ENCODE measurements at places on chromosomes 7 and 10. TPM values are rescaled to one million over a fixed set of nuclear protein-coding genes. Genes with fewer than 3 reads are reported as not detected.

DNA sequence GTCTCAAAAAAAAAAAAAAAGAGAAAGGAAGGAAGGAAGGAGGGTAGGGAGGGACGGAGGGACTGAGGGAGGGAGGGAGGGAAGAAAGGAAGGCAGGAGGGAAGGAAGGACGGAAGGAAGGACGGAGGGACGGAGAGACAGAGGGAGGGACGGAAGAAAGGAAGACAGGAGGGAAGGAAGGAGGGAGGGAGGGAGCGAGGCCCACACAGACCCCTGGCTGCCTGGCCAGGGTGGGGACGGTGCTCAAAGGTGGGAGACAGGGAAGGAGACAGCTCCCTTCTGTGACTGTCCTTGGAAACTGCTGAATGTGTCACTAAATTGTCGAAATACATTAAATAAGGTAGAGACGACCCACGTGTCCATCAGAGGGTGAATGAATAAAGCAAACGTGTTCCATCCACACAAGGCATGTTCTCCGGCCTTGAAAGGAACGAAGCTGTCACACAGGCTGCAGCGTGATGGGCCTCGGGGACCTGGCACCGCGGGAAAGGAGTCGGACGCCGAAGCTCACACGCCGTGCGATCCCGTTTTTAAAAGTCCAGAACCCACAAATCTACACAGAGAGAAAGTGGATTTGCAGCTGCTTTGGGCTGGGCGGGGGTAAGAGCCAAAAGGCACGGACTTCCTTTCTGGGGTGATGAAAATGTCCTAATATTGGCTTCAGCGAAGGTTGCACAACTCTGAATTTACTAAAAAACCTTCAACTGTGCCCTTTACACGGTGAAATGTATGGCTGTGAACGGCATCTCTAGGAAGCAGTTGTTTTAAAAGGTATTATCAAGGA is 23.3 kb downstream of the ADAP1 start:
- no peaks in the 10 kb centered on the region for H3K36me3 ChIP-seq
- no peak for DNase-seq
- H3K4me3 ChIP-seq = no peak overlapping the region
- no peak overlapping the region for H3K27ac ChIP-seq

DNA sequence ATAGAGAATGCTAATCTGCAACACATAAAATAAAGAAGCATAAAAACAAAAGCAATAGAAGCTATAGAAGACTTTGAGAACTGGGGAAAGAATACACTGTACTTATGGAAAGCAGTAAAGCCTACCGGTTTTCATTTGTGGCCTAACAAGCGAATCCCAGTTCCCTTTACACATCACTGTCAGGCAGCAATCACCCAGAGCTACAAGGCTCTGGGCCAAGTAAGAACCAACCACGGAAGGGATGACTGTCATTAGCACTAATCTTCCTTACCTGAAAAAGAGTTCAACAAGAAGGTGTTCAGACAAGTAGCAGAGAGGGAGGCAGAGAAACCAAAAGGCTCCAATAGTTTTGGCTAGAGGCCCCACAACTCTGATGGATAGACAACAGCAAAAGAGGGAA is 15.0 kb downstream of the CCDC6 start:
- H3K27ac ChIP-seq = no peak overlapping the region
- peaks cover 45% of the 10 kb centered on the region for H3K4me1 ChIP-seq
- no peak overlapping the region for H3K4me3 ChIP-seq
- H3K36me3 ChIP-seq = no peaks in the 10 kb centered on the region
- DNase-seq = no peak

Gene STEAP1
- total RNA-seq = 16.7 TPM

- H3K4me3 ChIP-seq = no peak overlapping the region
- no peak for DNase-seq
- no peaks in the 10 kb centered on the region for H3K4me1 ChIP-seq
- peaks cover 4% of the 10 kb centered on the region for H3K27me3 ChIP-seq
Observed at GRCh38 chr10:49762566-49762877, 399 bp upstream of the OGDHL start.
